ENCODE measurements at places on chromosomes 6 and 20.

DNA sequence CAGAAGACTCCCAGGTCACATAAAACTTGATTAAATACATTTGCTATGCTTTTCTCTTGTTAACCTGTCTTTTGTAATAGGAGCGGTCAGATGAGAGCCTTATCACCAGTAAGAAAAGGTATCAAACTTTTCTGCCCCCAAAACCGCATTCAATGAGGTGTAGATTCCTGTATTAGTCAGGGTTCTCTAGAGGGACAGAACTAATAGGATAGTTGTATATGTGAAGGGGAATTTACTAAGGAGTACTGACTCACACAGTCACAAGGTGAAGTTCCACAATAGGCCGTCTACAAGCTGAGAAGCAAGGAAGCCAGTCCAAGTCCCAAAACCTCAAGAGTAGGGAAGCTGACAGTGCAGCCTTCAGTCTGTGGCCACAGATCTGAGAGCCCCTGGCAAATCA is 32.7 kb downstream of the PTPRK start:
- DNase-seq: no peak

GRCh38 chr20:48931527-48932374 is 10.2 kb downstream of the ARFGEF2 start:
- DNase-seq: no peak

GRCh38 chr6:158978757-158979156 is 21.2 kb downstream of the RSPH3 start:
- no peak for DNase-seq

DNA sequence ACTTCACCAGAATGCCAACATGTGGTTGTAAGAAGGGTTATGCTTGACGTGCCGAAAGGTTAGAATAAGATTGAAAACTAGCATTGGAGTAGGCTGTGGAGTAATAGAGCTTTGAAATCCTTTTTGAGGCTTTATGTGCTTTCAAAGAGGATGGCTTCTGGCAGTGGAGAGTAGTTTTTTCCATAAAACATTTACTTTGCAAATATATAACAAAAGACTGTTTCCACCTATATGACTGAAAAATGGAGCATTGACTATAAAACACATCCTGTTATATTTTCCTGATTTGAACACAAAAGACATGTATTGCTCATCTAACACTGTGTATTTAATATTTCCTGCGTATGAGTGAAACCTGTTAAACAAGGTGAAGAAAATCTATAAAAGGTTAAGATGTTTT is 38.8 kb downstream of the ZFAND3 start:
- DNase-seq: no peak

- DNase-seq: no peak
Measured at GRCh38 chr6:153167061-153167891, 36.2 kb upstream of the RGS17 start.

GRCh38 chr6:161736326-161736725 is 462.5 kb upstream of the AGPAT4 start:
- DNase-seq: no peak

DNA sequence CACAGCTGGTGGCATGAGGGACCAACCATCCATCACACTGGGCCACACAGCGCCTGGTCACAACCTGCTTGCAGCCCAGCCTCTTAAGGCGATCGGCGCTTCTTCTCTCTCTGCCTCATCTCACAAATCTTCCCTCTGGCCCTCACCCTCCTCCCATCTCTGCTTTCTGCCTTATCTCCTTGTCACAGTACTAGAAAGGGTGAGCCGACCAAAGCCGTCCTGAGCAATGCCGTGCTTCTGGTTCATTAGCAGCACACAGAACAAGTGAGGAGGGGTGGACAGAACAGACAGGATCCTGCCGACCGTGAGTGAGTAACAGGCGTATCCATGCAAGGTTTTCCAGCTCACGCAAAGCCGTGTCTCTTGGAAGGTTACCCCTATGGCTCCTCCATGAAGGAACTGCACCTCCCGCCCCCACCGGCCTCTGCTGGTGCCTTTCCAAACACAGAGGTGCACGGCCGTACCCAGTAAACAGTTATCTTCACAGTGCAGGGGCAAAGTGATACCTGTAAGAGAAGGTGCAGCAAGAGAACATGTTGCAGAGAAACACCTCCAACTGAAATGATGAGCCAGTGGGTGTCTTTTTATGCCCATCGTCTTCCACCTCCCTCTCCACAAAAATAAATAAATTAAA is 331.7 kb downstream of the FARS2 start:
- DNase-seq: no peak

- no peak for DNase-seq
Measured at GRCh38 chr6:25898289-25898977, 24.4 kb upstream of the SLC17A3 start.

DNA sequence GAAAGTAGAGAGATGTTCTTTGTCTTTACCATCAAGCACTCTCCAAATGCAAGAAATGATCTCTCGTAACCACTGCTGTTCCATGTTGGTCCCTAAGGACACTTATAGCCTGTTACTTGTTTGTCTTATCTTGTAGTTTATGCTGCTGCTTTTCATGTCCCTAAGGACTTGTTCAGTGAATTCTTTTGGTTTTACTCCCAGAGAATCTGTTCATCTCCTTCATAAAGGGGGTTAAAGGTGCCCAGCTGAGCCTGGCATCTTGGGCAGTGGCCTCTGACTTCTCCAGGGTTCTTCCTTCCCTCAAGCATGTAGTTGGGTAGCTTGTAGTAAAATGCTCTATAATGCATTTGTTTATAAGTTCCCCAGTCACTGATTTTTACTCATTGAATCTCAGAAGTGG is 864 bp upstream of the PKIG start:
- DNase-seq: no peak

DNA sequence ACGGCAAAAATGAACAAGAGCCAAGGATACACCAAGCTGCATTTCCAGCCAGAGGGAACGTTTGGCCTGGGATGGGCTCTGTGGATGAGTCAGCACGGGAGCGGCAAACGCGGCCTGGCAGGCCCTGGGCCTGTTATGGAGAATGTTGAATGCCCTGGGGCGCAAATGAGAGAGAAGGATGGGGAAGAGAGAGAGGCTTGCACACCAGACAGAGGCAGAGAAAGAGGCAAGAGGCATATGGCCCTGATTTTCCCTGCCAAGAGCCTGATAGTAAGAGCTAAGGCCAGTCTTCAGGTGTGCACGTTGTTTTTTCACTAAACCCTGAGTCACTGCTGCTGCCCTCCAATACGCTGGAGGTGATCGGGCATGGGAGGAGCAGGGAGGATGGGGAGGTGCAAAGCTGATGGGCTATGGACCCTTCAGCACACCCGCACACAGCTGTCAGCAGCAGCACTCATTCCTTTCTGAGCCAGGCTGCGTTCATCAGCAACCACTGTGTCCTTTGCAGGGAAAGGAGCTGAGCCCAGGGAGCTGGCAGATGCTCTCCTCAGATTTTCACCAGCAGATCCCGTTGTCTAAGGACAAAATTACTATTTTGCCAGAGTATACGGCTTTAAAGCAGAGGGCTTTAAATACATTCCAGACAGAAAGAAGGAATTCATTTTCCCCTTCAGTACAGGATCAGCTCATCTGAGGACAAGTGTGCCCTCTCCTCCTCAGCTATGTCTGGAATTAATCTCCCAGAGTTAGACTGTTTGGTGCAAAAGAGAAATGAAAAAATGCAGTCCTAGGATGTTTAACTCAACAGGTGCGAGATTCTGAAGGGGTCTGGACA is 61.7 kb upstream of the SLC22A23 start:
- no peak for DNase-seq

DNA sequence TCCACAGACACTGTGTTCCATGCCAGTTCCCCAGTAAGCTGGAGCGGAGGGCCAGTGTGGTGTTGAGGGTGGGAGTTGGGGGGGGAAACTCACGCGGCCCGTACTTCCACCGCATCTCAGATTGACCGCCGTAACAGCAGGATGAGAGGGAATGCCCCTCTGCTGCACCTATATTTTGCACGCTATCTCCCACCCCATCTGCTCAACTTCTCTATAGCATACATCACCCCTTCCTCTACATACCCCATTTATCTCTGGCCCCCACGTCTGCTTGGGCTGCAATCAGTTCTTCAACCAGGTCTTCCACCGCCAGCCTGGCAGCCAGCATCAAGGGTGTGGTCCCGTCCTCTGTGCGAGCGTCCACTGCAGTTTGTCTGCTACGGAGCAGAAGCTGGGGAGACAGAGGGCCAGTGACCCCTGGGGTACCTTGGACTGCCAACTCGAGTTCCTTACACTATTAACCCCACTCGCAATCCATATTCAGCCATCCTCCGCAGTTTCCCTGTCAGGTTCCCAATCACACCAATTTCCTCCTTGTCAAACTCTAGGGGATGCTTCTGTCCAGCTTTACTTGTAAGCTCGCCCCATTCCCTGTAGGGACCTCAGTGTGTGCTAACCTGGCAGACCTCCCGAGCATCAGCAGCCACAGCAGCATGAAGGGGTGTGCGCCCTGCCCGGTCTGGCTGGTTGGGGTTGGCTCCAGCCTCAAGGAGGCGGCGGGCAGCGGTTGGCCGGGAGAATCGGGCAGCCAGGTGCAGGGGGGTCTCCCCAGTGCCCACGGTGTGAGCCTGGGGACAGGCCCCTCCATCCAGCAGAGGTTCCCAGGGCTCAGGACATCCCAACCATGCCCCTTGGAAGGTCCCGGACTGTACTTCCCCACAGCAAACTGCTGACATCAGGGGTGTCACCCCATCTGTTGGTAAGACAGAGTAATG is 4.5 kb upstream of the GPSM3 start:
- DNase-seq: no peak

DNA sequence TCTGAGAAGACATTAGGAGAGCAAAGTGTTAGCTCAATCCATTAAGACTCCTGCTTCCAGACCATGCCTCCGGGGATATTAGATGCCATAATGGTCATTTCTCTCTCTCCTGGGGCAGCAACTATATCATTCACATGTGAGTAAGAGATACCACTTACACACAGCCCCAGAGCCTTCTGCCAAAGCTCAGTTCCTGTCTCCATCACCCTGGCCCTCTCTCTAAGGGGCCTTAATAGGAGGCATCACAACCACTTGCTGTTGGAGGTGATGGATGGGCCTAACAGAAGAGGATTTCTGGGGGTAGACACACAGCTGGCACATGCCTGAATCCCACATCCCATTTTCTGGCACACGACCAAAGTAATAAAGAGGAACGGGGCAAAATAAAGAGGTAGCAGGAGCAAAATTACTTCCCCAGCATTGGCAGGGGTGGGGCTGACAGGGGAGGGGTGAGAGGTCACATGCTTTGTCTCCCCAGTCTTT is 34.0 kb upstream of the VSTM2L start:
- DNase-seq: no peak

Data from NCI-H1436 treated with DMSO at 0.1 percent for 48 hours (cell line).